ENCODE measurements at places on chromosomes 13 and 19. TPM values are rescaled to one million over a fixed set of nuclear protein-coding genes. Genes with fewer than 3 reads are reported as not detected.

GRCh38 chr13:38617936-38618335 lies 68.9 kb upstream of the FREM2 start:
- DNase-seq: no peak

- DNase-seq: no peak
Measured at GRCh38 chr19:51168564-51169282, 26.6 kb downstream of the SIGLEC7 start.

- DNase-seq: no peak
Measured at GRCh38 chr13:52179925-52180324, 20.5 kb upstream of the NEK3 start.

DNA sequence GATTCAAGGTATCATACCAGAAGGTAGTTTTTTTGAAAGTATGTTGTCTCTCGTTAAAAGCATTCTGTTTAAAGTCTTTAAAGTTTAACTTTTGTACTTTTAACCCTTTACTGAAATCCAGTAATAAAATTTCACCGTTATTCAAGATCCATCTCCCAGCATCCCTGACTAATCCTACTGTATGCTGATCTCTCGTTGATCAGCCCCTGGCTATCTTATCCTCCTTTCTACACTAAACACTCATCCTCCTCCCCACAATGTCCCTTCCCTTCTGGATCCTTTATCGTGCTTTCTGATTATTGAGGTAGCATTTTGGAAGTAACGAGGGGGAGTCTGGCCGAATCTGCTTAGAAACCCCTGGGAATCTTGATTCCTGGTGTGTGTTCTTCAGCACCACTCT lies 1.3 kb downstream of the TPP2 start:
- DNase-seq: no peak

Gene PDE4C
- 1.2 TPM for total RNA-seq

Measured in frontal cortex (tissue), 4 donors.